H1 (cell line): ENCODE measurements at places on chromosomes 7 and 10. TPM values are rescaled to one million over a fixed set of nuclear protein-coding genes. Genes with fewer than 3 reads are reported as not detected.

DNA sequence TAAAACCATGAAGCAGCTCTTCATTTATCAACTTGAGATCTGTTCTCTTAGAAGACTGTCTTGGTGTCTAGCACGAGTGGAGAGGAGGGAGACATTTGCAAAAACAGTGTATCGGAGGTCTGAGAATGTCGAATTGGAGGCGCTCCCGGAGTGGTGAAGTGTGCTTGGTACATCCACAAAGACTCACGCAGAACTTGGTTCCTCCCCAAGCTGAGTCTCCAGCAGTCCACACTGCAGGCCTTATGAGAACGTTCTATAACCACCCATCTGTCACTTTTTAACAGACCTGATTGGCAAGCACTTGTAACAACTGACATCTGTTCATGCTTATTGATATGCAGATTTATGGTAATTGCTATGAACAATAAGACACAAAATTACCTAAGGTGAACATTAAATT lies 261.6 kb downstream of the CELF2 start:
- no peak overlapping the region for H3K4me3 ChIP-seq
- H3K36me3 ChIP-seq, result no peaks in the 10 kb centered on the region
- no peak for DNase-seq
- no peaks in the 10 kb centered on the region for H3K27me3 ChIP-seq

- no peak overlapping the region for H3K27ac ChIP-seq
- no peaks in the 10 kb centered on the region for H3K27me3 ChIP-seq
- H3K4me3 ChIP-seq, result no peak overlapping the region
- no peaks in the 10 kb centered on the region for H3K36me3 ChIP-seq
Measured at GRCh38 chr10:75980419-75981002, 549.1 kb downstream of the LRMDA start.

- H3K36me3 ChIP-seq, result no peaks in the 10 kb centered on the region
- H3K27me3 ChIP-seq, result peaks cover 94% of the 10 kb centered on the region
- no peak overlapping the region for H3K27ac ChIP-seq
- no peak for DNase-seq
- H3K4me1 ChIP-seq, result peaks cover 33% of the 10 kb centered on the region
Measured at GRCh38 chr10:100743626-100744135, 1.7 kb upstream of the PAX2 start.

DNA sequence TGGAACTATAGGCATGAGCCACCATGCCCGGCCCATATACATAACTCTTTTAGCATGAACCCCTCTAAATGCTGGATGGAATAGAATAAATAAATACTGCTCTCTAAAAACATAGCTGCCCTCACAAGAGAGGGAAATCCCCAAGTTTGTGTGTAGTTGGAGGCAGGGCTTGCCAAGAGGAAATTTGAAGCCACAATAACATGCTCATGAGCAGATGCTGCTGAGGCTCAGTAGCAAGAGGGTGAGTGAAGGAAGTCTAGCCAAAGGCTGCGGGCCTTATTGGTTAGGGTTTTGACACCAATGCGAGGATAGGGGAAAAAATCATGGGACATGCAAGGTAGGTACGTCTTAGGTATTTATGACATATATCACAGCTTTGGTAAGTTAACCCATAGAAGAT lies 17.3 kb downstream of the TPK1 start:
- H3K4me1 ChIP-seq, result no peaks in the 10 kb centered on the region
- H3K36me3 ChIP-seq, result no peaks in the 10 kb centered on the region
- H3K27ac ChIP-seq, result no peak overlapping the region
- no peaks in the 10 kb centered on the region for H3K27me3 ChIP-seq

The PVRIG gene
- 0.15 TPM in 1 of 2 replicates, not detected in the other for polyA plus RNA-seq

The SEMA4G gene
- 18.2 and 20.3 TPM in 2 replicates for polyA plus RNA-seq

The SAP25 gene
- 3.6 and 8.2 TPM in 2 replicates for polyA plus RNA-seq

The AGAP4 gene
- polyA plus RNA-seq, result 13.5 and 16.9 TPM in 2 replicates

The ACTL6B gene
- 4.5 and 4.6 TPM in 2 replicates for polyA plus RNA-seq
